ENCODE measurements at places on chromosomes 3 and 15.

GRCh38 chr3:53022647-53023046 is 23.2 kb downstream of the SFMBT1 start:
- no peak for DNase-seq

GRCh38 chr15:73035221-73035620 is 17.0 kb upstream of the NEO1 start:
- no peak for DNase-seq

DNA sequence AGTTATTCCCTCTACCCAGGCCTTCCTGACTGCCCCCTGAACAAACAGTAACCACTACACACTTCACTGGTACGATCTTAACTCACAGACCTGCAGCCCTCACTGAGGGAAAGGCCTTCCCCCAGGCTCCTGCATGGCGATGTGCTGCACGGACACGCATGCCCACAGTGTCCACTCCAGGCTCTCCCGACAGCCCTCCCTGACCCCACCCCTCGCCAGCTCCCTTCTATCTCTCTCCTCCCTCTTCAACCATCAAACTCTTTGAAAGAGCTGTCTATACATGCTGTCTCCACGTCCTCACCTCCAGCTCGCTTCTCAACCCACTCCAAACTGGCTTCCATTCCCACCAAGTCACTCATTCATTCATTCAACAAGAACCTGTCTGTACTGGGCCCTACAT is 3.9 kb downstream of the SCN5A start:
- no peak for DNase-seq

DNA sequence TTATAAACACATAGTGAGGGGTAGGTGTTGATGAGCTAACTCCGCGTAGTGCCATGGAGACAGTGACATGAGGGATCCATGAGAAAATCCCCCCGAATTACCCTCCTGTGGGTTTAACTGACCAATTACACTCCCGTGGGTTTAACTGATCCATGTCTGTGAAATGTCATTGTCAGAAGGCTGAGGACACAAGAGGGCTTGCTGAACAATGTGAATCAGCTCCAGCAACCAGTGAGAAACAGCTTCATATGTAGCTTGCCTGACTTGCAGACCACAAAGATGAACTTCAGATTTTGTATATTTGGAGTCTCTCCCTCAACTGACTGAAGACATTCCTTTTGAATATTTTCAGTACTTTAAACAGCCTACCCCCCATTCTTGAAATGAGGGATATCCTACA is 144.9 kb downstream of the FBN1 start:
- no peak for DNase-seq

DNA sequence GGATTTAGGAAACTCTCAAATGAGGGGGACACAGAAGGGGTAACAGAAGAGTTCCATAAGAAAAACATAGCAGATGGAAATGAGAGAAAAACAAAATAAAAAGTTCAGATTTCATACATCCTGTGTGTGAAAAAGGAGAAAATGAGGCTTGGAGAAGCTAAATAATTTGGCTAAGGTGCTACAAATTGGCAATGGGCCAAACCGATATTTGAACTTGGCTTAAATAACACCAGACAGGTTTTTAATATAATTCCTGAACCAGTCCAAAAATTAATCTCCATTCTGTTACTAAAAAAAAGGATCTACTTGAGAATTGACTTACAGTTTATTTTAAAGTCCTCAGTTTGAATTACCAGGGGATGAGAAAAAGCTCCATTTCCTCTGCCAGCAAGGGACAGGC is 342.9 kb upstream of the DPH6 start:
- DNase-seq: no peak

DNA sequence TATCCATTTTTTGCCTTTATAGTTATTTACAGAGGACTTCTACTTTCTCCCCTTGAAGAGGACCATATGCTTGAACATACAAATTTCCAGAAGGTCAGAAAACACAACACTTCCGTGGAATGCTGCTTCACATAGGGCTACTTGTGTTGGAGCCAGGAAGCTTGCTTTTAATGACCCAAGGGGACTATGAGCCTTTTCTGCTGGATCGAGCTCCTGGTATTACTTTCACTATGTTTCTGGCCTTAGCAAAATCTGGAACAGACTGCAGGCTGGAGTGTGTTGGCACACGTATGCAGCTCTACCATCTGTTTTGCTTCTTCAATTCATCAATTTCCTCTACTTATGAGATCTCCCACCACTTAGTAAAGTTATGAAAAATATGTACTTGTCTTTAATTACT is 69.3 kb upstream of the CBLB start:
- DNase-seq: no peak

GRCh38 chr15:64096668-64097384 is 1.0 kb downstream of the SNX1 start:
- DNase-seq: no peak

GRCh38 chr3:150349314-150350097 is 58.6 kb upstream of the TSC22D2 start:
- no peak for DNase-seq

DNA sequence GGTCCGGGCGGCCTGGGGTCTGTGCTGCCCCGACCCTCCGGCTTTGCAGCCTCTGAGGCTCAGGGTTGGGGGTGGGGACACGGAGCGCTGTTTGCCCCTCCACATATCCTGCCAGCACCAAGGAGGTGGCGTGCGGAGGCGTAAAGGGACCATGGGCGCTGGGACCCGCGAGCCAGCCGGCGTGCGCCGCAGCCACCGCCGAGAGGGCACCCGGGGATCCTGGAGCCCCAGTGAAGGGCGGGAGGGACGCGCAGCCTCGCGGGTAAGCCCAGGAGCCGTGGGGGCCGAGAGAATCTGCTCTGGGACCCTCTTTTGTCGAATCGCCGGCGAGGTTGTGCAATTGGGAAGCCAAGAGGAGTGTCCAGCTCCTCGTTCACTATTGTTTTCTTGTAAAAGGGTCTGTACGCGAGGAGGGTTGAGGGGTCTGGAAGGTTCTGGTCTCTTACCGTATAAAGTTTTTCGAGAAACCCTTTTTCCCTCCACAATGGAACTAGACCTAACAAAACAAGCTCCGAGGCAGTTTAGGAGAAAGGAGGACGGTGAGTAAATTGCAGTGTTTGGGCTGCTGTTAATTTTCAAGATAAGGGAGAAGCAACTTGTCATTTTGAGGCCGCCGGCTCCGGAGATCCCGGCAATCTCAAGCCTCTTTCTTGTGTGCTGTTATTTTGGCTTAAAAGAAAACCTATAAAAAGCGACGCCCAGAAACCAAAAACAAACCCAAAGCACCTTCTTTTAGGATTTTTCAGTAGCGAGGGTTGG is 29.9 kb upstream of the ST3GAL6 start:
- DNase-seq: no peak

DNA sequence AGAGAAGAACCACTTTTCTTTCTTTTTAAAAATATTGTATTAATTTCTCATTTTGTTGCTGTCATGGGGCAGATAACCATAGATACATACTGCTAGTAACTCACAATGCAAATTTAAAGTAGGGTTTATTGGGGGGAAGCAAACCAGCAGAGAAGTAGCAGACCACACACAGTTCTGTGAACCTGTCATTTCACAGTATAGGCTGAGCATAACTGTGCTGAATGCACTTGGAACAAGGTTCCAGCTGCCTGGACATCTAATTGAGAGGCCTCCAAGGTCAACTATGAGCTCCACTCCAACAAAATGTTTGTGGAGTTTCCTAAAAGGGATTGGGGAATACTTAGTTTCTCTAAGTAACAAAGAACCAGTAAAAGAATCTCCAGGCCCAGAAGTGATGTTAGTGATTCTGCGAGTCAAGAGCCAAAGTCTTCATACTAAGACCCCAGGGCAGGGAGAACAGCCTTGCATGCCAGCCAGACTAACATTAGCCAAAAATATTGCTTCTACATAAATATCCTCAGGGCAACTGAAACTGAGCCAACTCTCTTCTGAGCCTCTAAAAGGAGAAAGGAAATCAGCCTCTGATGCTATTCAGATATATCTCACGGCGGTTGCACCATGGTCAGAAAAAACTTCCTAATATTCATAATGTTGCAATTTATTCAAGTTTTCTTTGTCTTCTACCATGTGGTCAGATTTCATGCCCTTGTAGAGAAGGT is 856.4 kb upstream of the ALCAM start:
- no peak for DNase-seq

- no peak for DNase-seq
Measured at GRCh38 chr3:41163421-41163820, 35.9 kb upstream of the CTNNB1 start.

GRCh38 chr3:106717178-106717780 is 660.0 kb upstream of the CCDC54 start:
- no peak for DNase-seq

DNA sequence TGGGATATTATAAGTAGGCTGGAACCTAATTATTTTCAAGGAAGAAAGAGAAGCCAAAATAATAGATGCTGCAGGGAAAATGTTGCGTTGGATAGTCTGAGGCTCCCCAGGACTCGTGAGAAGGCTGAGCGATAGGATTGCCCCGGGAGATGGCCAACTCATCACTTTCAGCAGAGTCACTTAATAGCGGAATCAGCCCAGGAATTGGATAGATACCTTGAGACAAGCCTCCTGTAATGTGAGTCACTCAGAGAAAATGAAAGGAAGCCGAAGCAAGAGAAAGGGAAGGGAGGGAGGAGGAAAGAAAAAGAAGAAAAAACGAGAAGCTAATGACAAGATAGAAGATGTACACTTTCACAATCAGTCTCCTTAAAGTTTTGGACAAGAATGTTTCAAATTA is 94.3 kb downstream of the SQOR start:
- DNase-seq: no peak

DNA sequence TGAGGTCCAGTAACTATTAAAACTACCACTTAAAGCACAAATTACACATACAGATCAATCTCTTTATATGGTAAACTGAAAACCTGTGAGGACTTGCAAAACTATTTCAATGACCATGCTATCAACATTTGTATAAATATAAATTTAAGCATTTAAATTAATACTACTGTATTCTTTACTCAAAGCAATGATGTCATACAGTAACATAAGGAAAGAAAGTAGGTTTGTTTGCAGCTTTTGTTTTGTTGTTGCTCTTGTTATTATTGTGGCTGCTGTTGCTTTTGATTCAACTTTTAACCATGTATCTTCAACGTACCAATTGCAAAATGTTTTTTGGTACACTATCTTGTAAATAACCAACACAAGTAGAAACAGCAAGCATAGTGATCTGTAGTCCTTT is 22.0 kb downstream of the CBLB start:
- DNase-seq: no peak

- no peak for DNase-seq
Measured at GRCh38 chr15:46260937-46261336, 626.1 kb downstream of the SQOR start.

GRCh38 chr15:62369454-62369853 is 204.4 kb upstream of the C2CD4B start:
- DNase-seq: no peak

GRCh38 chr3:99713440-99713839 is 75.0 kb downstream of the COL8A1 start:
- DNase-seq: no peak

DNA sequence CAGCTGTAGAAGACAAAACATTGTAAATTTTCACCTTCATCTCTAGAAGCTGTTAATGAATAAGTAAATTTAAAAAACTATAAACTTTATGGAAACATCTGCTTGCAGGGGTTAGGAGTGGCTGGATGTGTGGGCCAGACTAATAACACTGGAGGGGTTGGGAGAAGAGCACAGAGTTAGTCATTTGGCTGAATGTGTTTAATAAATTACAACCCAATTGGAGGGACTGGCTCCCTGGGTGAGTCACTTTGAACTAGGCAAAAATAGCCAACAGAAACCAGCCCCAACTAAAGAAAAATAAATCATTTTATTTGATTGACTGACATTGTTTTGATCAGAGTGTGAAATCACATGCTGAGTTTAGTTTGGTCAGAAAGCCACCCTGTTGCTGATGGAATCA is 21.8 kb downstream of the DGKG start:
- no peak for DNase-seq

DNA sequence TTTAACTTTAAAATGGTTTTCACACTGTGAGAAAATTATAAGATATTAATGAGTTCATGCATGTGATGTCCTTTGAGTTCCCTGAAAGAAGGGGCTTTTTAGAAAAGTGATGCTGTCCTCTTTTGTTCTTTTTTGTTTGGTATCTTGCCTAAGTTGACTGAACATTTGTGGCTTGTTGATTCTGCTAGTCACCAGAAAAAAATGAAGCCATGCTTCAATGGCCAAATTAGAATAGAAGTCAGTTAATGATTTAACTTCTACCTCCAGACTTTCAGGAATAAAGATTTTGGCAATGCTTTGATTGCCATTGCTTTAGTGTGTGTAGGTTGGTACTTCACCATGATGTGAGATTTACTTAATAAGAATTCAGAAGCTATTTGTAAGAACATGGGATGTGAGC is 260.6 kb upstream of the NECTIN3 start:
- no peak for DNase-seq

DNA sequence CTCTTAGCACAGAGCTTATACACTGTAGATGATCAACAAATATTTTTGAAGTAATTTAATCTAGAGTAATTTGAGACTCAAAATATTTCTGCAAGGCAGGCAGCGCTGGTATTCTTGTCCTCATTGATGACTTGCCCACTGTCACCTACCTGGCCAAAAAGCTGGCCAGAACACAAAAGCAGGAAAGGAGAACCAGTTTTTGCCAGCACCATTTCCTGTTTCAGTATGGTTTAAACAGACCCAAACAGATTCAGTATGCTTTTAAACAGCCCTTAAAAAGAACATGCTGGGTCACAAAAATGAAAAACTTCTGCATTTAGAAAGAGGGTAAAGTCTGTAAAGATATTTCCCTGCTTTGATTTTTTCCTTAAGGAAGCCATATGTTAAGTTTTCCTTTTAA is 42.3 kb upstream of the ZNF280D start:
- DNase-seq: no peak

GRCh38 chr3:66099541-66100065 is 60.9 kb upstream of the MAGI1 start:
- DNase-seq: no peak

DNA sequence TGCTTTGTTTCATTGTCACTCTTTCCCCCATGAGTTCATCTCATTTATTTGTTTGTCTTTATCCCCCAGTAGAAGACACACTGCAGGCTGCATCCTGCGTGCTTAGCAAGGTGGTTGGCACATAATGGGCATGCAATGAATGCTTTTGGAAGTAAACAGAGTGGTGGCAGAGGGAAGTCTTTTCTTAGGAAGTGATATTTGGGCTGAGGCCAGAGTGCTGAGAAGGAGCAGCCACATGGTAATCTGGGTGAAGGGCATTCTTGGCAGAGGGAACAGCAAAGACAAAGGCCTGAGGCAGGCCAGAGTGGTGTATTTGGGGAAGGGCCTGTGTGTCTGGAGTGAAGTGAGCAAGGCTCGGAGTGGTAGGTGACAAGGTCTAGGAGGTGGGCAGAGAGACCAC is 17.7 kb upstream of the ADAMTS7 start:
- DNase-seq: no peak

DNA sequence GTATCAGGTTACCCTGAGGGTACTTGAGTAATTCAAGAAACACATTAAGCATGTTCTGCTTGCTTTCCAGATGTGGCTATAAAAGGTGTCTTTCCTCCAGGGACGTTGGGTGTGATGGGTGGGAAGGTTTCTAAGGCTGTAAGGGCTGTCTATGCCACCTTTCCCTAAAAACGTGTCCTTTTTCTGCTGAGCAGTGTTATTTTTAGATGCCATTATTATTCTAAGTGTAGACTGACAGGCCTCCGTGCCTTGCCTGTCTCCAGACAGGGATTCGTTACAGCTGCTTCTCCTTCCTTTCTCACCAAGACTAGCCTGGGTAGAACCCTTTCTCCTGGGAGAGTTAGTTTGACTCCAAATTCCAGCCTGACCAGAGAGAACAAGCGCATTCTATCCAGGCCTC is 26.8 kb upstream of the RHO start:
- DNase-seq: no peak

All from SIG-M5 (cell line).